ENCODE measurements at places on chromosomes 5 and 9.

GRCh38 chr9:95732802-95733688 is 142.4 kb upstream of the ERCC6L2 start:
- DNase-seq: no peak

DNA sequence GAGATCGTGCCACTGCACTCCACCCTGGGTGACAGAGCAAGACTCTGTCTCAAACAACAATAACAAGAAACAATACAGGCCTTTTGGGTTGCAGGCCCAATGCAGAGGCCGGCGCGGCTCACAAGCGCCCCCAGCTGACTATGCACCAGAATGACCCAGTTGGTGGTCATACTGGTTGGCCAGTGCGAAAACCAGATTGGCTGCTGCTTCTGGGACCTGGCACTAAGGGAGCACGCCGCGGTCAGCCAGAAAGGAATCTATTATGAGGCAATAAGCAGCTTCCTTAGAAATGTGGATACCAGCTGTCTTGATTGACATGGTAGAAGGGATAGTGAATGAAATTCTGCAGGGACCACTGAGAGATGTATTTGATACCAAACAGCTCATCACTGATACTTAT is 35.0 kb downstream of the RANBP17 start:
- no peak for DNase-seq

DNA sequence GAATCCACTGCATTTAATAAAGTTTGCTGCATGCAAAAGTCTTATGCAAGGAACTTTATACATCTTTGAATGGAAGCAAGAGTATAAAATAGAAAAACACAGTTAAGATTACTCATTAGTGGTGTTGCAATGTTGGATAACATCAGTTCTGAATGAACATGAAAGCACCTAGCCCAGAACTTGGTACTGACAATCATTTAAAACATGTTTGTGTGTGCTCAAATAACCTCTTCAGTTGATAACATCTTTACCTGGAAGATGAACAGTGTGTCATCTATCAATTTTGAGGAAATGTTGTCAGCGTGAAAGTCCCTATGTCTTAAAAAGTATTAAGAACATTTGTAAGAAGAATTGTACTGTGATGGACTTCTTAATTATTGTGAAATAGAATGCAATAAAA is 370.4 kb upstream of the GRAMD2B start:
- DNase-seq: no peak

- DNase-seq: no peak
Measured at GRCh38 chr9:114238472-114238871, 83.1 kb downstream of the COL27A1 start.

DNA sequence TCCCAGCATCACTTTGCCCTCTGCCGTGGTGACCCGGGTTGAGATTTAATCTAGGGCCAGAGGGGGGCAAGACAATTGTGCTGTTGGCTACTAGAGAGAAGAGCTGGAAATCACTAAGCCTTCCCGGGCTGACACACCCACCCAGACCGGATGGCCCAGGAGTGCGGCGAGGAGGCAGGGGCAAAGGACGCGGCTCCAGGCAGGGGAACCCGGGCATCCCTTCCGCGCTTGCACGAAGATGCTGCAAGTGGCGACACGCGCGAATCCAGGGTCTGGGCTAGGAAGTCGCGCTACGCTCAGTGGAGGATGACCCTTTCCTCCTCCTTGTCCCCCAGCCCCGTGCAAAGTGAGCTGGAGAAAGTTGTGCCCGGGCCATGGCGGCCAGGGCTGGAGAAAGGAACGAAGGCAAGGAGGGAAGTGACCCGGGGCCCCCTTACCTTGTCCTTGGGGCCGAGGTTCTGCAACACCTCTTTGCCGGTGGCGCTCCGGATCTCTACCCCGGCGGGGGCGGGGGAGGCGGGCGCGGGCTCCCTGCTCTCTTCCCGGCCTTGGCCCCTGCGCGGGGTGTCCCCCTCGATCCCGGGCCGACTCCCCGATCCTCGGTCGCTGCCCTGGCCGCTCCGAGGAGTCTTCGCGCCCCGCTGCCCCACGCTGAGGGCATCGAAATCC is 693 bp downstream of the DPYSL3 start:
- DNase-seq: no peak

GRCh38 chr5:126975796-126976195 is 54.6 kb downstream of the MARCHF3 start:
- no peak for DNase-seq

GRCh38 chr5:35789732-35790456 is 66.8 kb upstream of the IL7R start:
- DNase-seq: no peak

DNA sequence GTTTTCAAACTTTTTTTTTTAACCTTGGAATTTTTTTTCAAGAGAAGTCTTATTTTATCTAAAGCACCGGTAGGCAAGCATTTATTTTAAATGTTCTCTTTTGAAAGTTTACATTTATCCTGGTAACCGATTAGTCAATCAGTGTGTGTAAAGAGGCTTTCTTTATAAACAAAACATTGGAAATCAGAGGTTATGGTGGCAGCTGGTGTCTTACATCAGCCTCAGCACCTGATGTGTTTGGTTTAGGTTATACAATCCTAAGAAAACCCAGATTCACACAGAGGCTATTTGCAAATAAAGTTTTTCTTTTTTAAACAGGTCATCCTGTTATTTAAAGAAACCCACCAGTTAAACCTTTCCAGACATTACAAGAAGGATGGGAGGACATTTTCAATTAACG is 173.3 kb upstream of the GDNF start:
- DNase-seq: no peak

GRCh38 chr9:136703276-136703860 is 9.0 kb upstream of the DIPK1B start:
- DNase-seq: no peak

- no peak for DNase-seq
Measured at GRCh38 chr5:171295801-171296200, 13.2 kb upstream of the TLX3 start.

DNA sequence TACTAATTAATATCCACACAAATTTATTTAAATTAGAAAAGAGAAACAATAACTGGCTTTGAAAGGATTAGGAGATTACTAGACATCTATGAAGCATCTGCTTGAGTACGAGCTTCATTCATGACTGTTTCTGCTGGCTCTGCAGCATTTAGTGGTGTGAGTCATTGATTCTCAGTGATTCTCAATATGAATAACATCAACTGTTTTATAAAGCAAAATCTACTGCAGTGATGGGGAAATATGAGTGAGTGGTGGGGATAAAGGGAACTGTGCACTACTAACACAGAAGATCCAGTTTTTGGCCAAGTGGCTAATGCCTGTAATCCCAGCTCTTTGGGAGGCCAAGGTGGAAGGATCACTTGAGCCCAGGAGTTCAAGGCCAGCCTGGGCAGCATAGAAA is 8.4 kb downstream of the FNBP1 start:
- no peak for DNase-seq

GRCh38 chr5:142758796-142759145 is 11.4 kb upstream of the ARHGAP26 start:
- no peak for DNase-seq

DNA sequence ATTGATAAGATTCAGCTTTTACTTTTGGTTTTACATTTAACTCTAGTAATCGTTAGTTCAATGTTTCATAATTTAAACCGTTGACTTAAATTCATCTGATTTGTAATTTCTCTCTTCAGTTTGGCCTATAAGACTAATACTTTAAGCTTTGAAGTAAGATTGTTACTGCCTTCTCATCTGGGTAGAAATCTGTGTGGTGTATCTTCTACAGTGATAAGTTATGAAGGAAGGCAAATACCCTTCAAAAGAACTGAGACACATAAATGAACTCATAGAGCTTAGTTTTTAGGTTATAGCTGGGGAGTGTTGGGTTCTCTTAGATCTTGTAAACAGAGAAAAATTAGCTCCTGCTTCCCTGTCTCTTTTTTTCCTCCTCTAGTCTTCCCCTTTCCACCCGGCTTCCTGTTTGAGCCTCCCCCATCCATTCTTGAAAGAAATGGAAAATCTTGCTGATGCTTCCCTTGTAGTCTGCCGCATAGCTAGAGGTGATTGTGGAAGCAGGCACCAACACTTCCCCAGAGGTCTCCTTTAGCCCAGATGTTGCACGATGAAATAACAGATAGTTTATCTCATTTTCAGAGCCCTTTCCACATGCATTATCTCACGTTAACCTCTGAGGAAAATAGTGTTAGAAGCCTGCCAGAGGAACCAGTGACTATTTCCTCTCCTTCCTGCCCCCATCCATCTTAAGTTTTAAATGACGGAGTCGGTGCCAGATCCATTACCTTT is 2.0 kb upstream of the F2RL2 start:
- DNase-seq: no peak

- DNase-seq: no peak
Measured at GRCh38 chr5:133565993-133566392, 46.3 kb downstream of the FSTL4 start.

- no peak for DNase-seq
Measured at GRCh38 chr5:172731680-172732074, 39.3 kb downstream of the DUSP1 start.

GRCh38 chr5:143041972-143042770 is 272.0 kb downstream of the ARHGAP26 start:
- DNase-seq: no peak

- no peak for DNase-seq
Measured at GRCh38 chr5:107553117-107553555, 117.6 kb downstream of the EFNA5 start.

- DNase-seq: no peak
Measured at GRCh38 chr9:74589576-74589975, 92.4 kb downstream of the RORB start.

- DNase-seq: no peak
Measured at GRCh38 chr5:159163701-159164046, 45.7 kb downstream of the RNF145 start.

DNA sequence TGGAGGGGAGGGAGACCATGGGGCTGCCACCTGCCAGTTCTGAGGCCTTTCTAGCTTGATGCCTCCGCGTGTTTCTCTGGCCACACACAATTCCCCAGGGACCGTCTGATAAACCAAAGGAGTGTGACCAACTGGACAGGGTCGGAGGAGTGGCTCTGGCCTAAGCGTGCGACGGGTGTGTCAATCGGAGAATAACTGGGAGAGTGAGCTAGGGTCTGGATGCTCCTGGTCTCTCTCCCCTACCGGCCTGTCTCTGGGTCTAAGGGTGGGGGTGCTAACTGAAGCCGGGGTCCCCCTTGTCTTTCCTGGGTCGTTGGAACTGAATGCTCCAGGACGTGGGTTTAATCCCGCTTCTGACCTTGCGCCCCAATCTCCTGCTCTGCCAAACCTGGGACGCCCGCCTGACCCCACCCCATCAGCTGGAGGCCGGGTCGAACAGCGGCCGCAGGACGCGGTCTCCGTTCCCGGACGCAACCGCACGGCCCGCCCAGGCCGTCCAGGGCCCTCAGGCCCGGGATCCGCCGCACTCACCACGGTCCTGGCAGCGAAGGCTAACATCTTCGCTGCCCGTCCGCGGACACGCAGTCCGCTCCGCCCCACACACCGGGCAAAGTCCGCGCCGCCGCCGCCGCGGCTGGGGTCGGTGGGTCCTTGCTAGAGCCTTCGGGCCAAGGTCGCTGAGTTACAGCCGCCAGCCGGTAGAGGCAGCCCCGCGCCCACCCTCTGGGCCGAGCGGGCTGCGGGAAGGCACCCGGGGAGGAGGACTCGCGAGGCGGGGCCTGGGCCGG is 447 bp downstream of the CRAT start:
- no peak for DNase-seq

- no peak for DNase-seq
Measured at GRCh38 chr5:81980160-81980559, 8.3 kb downstream of the ATG10 start.

GRCh38 chr5:178547052-178547666 is 43.0 kb downstream of the COL23A1 start:
- no peak for DNase-seq

GRCh38 chr9:131865446-131866195 is 125.7 kb upstream of the RAPGEF1 start:
- no peak for DNase-seq

GRCh38 chr9:18045326-18045725 is 428.6 kb upstream of the ADAMTSL1 start:
- DNase-seq: no peak

GRCh38 chr9:116632990-116633838 is 53.9 kb upstream of the TRIM32 start:
- no peak for DNase-seq

DNA sequence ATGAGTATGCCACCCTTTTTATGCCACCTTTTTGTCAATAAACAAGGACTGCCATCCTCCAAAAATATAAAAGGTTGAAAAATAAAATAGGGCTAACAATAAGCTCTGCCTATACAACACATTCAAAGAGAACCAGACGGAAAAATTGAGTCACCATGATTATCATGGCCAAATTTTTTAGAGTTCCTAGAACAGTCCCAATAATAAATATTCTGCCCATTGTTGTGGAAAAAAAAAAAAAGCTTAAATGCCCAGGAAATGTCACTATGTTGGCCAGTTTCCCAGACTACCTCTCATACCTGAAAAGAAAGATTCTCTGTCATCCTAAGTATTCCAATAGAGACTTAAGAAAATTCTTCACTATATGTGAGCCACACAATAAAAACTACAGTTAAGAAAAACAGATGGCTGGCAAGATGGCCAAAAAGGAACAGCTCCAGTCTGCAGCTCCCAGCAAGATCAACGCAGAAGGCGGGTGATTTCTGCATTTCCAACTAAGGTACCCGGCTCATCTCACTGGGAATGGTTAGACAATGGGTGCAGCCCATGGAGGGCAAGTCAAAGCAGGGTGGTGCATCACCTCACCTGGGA is 149.0 kb downstream of the TMEM161B start:
- DNase-seq: no peak

DNA sequence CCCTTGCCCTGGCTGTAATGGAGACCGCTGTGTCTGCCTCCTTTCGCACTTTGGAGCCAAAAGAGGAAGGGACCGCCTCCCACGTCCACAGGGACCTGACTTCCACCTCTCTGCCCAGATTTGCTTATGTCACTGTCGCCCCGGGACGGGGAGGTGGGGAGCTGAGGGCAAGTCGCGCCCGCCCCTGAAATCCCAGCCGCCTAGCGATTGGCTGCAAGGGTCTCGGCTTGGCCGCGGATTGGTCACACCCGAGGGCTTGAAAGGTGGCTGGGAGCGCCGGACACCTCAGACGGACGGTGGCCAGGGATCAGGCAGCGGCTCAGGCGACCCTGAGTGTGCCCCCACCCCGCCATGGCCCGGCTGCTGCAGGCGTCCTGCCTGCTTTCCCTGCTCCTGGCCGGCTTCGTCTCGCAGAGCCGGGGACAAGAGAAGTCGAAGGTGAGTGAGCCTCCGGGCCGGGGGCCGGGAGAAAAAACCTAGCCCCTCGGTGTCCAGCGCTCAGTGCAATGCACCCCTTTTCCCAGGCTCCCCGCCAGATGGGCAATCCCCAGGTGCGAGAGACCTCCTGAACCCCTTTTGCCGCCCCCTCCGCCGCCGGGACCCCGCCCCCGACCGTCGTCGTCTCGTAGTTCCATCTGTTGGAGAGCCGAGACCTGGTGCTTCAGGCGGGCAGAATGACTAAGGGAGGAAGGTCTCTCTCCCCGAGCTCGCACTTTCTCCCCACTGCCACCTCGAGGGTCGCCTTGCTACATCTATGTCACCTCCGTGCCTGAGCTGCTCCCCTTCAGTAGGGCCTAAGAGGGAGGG is at the start of gene GPX3:
GPX3 (plus strand) TSS at position 288 of the 807 bp plus-strand sequence; CDS start at position 352, 64 bp downstream.
- DNase-seq: no peak

- DNase-seq: no peak
Measured at GRCh38 chr5:56440871-56441740, 208.0 kb upstream of the ANKRD55 start.

GRCh38 chr9:124364141-124364540 is 51.1 kb downstream of the PSMB7 start:
- DNase-seq: no peak

GRCh38 chr5:125683669-125684068 is 739.5 kb upstream of the GRAMD2B start:
- DNase-seq: no peak

GRCh38 chr9:75448281-75448680 is 360.0 kb downstream of the OSTF1 start:
- no peak for DNase-seq

GRCh38 chr9:80841888-80842287 is 847.5 kb downstream of the TLE1 start:
- DNase-seq: no peak

All from stimulated activated CD8-positive, alpha-beta memory T cell treated with anti-CD3 and anti-CD28 coated beads, Interleukin-4, amount 100 ng/mL, for 1 hour (primary cell).